Activated naive CD4-positive, alpha-beta T cell (primary cell): ENCODE measurements at places on chromosomes 6 and 20.

DNA sequence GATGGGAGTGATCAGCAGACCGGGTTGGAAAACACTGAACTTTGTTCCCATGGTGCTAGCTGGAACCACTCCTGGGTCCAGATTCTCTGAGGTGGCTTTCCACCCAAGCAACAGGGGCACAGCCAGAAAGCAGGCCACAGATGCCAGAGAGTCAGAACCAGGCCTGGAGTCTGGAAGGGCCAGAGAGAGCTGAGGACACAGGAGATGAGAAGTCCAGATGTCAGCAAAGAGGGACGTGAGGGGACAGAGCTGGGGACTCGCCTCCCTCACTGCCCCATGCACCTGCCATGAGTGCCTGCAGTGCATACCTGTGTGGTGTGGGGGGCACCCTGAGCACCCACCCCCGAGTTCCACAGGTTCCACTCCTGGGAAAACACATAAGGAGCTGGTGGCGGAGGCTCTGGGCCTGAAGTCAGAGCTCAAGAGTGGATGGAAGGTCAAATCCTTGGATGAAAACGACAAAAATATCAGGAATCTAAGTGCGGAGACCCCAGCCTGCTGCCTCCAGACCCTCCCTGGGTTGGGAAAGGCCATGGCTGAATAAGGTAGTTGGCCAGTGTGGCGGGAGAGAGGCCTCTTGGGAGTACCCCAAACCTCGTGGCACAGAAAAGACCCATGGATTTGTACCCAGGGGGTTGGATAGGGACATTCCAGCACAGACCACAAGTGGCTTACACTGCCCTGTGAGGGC is 224.2 kb downstream of the SYNDIG1 start:
- no peak for DNase-seq

DNA sequence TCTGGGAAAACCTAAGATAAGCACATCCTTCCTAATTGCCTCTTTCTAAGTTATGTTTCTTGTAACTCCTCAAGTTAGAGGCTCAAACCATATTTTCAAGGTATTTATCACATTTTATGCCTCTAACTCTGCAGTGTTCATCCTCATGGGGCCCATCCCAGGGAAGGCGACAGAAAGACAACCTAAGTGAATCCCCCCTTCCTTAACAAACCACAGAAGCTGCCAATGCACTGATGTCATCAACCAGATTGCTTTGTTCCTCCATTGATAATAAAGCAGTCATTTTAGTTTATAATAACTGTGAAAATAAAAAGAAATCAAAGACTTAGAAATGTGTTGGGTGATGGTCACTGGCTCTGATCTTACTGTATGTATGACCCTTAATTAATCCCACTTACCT is 119.5 kb upstream of the TCF21 start:
- DNase-seq = no peak

- no peak for DNase-seq
Measured at GRCh38 chr6:158418501-158418900, 106.2 kb downstream of the TULP4 start.

- no peak for DNase-seq
Measured at GRCh38 chr6:14713966-14714631, 531.8 kb upstream of the JARID2 start.

- DNase-seq = no peak
Measured at GRCh38 chr6:72758901-72759300, 137.0 kb downstream of the KCNQ5 start.

- DNase-seq = no peak
Measured at GRCh38 chr20:7938058-7938457, 2.2 kb downstream of the HAO1 start.

- no peak for DNase-seq
Measured at GRCh38 chr20:34888468-34888867, 12.1 kb downstream of the ACSS2 start.

DNA sequence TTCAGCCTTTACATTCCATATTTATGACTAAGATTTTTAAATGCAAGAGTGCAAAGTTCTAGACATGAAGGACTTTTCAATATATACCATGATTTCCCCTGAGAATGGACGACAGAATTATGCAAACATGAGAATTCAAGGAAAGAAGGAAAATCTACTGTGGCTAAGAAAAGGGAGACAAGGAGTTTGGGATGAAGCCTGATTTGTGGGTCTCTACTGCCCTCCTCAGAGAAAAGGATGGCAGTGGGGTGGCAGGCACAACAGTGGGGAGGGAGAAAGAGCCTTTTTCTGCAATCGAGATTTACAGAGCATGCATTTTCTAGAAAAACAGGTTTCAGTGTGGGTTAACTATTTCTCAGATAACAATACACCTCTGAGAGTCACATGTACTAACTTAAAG is 466.9 kb upstream of the NRSN1 start:
- DNase-seq = no peak

- no peak for DNase-seq
Measured at GRCh38 chr6:11711984-11712711, 66.5 kb downstream of the ADTRP start.

DNA sequence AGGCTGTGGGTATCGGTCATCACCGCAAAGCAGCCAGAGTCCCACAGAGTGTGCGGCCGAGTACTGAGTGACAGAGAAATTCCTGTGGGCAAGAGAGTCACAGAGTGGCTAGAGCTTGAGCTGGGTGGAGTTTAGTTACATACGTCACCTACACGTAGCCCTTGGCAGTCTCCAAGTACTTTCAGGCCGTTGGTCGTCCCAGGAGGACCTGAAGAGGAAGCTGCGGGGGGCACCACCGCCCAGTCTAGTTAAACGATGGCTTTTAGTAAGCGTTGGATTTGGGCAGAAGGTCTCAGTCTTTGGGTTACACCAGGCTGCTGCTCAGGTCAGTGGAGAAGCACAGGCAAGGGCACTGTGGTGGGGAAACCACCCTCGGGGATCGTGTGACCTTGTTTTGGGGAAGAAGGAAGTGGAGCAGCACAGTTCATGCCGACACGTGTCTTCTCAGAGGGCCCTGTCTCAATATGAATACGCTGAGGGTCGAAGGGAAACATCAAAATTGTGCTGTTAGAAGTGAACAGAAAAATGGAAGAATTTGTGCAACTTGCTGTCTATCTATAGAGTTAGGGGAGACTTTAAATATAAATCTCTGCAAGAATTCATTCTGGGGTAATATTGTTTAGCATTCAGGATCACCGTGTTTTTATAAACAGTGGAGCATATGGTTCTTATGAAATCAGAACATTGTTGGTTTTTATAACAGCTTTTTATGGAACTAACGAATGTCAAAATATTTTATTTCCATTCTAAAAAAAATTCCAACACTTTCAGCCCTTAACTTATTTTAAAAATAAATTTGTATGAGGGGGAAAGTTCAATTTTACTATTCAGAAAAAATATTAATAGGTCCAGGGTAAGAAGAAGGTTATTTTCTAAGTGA is 28.6 kb downstream of the KIF25 start:
- no peak for DNase-seq

- DNase-seq = no peak
Measured at GRCh38 chr20:44018259-44018941, 103.7 kb downstream of the TOX2 start.

DNA sequence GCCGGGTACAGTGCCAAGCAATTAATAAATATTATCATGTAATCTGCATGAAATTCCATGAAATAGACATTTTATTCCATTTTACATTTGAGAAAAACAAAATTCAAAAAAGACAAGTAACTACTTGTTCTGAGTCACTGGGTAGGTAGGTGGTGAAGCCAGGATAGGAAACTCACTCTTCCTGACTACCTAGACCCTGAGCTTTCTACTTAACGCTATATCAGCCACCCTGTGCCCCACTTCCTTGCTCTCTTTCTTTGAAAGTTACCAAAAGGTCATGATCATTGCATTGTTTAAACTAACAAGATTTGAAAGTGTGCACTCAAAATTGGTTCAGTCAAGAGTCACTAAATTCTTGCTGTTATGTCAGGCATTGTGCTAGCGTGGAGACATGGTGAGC is 235.7 kb downstream of the CD83 start:
- DNase-seq = no peak

GRCh38 chr6:28282926-28283325 is 1.6 kb downstream of the PGBD1 start:
- DNase-seq = no peak

DNA sequence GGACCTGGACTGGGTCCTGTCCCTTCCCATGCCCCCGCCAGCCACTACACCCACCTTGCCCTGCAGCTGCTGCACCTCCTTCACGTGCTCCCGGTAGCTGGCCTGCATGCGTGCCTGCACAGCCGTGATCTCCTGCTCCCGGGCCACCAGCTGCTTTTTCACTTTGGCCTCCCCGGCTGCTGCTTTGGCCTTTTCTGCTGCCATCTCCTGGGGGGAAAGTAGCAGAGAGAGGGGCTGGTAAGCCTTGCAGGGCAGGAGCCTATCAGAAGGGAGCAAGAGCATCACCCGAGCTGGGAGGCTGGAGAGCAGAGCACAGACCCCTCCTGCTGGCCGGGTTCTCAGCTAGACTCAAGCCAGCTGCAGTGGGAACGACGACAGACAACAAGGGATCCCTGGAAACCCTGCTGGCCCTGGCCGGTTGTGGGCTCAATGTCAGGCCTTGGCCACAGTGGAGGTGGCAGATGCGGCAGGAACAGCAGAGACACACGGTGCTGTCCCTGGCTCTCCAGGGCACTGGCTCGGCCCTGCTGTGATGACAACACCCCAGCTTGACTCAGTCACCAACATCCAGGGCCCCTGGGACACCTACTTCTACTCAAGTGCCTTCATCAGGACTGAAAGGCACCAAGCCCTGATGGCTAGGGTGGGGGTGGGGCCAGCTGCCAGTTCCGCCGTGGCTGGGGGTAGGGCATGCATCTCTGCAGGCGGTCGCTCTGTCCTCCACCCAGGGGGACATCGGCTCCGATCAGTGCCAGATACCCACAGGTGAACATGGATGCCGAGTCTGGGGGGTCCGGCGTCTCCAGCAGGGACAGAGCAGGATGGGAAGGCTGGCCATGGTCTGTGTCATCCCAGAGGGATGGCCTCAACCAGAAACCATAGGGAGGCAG is 45.3 kb downstream of the RRBP1 start:
- no peak for DNase-seq

DNA sequence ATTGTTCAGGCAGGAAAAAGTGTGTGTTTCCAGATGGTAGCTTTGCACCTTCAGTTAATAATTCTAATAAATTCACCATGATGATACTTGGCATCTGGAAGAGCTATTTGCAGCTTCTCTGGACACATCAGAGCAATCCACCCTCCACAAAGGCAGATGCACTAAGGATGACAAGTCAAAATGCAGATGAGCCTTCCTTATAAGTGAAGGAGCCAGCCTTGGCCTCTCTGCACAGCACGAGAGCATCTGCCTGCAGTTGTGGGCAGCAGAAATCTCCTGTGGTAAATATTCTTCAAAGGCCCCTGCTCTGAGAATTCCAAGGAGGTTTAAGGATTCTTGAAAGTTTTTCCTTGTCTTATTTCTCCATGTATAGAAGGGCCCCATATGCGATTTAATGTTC is 6.9 kb upstream of the POM121L2 start:
- DNase-seq = no peak

- no peak for DNase-seq
Measured at GRCh38 chr6:133630651-133631050, 258.3 kb upstream of the TCF21 start.

DNA sequence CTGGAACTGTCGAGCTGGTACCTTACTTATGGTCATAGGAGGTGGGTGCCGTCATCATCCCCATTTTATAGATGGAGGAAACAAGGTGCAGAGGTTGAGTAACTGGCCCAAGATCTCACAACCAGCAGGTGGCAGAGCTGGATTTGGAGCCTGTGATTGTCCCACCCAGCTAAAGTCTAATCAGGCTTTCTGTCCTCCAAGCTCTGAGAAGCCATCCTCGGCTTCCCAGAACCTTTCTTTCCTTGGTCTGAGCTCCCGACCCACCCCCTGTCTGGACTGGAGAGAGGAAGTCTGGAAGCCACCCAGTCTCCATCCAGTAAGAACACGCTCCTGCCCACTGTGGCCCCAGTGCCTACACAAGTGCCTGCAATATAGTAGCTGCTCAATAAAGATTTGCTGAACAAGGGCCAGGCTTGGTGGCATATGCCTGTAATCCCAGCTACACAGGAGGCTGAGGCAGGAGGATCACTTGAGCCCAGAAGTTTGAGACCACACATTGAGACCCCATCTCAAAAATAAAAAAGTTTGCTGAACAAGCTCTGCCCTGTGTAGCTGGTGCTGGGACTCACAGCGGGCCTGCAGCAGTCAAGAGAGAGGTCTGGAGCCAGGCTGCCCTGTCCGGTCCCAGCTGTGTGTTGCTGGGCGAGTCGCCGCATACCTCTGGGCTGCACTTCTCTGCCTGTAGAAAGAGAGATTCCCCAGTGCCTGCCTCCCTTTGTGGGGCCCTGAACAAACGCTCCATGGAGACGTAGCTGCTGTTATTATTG is 32.5 kb upstream of the DLGAP4 start:
- no peak for DNase-seq

DNA sequence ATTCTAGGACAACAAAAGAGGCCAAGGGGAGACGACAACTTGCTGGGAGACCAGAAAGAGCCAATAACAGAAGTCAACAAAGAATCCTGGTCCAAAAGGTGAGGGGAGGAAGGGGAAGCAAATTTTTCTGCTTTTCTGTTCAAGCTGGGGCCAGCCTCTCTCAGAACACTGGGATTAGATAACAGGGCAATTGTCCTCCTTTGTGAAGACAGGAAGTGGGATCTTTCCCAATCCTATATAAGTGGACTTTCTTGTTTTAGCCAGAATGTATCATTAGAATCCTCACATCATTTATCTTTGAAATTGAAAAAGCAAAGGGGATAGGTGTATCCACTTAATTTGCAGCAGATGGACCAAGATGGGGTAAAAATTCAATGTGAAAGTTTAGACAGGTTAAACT is 101.2 kb upstream of the COL21A1 start:
- no peak for DNase-seq

DNA sequence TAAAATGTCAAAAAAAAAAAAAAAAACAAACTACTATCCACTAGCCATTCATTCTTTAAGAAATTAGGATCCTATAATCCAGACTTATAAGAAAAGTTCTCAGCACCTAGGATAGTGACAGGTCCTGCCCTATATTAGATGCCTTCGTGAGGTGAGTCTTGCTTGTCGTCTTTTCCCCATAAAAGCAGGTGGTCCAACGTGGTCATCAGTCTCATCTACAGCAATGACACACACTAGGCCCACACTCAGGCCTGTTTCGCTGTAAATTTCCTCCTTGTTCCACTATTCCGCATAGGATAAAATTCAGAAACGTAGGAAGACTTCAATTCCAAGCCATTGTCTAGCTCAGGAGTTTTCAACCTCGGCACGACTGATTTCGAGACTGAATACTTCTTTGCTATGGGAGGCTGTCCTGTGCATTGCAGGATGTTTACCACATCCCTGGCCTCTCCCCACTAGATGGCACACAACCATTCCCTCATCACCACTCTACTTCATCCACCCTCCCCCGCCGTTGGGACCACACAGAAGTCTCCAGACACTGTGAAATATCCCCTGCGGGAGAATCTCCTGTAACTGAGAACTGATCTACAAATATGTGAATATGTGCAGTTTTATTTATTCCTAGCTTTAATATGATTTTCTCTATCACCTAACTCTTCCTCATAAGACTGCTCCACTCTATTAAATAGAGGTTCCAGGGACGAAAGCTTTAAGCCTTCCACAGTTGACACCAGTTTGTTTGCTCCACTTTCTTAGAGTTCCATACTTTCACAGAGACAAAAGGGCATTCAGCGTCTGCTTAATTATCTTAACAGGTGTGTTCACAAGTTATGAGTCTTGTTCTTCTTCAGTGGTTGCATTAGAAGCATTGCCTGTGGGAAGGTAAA is 346.3 kb downstream of the BMP2 start:
- DNase-seq = no peak

GRCh38 chr6:146965110-146965689 is 239.0 kb upstream of the STXBP5 start:
- no peak for DNase-seq

GRCh38 chr6:5422321-5422915 is 161.1 kb downstream of the FARS2 start:
- no peak for DNase-seq
